ENCODE measurements at places on chromosomes 7 and 10.

GRCh38 chr10:62511238-62511637 lies 137.1 kb downstream of the ZNF365 start:
- DNase-seq, result no peak

GRCh38 chr7:120055300-120055699 lies 217.7 kb upstream of the KCND2 start:
- DNase-seq, result no peak

GRCh38 chr7:3494947-3495346 lies 193.9 kb downstream of the SDK1 start:
- DNase-seq, result no peak

DNA sequence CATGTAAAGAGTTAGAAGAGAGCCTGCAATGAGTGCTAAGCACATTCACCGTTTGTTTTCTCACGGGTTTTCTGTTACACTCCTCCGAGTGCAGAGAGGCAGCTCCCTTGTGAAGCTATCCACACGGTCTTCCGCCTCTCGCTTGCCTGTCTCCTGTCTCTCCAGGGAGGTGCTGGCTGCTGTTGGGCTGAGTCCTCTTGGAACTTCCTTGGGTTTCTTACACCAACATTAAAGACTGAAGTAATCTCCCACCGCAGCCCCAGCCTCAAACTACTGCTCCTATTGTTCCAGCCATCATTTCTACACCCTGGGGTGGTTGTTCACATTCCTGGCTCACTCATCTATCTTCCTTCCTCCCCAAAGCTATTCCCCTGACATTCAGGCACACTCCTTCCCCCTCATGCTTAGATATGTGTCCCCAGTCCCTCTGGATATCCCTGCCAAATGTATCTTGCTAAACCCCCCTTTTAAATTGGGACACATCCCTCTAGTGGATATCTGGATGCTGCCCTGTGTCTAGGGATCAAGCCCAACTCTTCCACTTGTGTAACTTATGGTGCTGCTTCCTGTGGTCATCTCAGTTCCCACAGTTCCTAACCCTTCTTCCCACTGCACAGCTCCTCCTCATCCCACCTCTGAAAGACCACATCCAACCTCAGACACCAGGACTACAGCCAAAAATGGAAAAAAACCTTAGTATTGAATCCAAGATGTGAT lies 14.1 kb downstream of the ESYT2 start:
- no peak for DNase-seq

- DNase-seq, result no peak
These were observed 82.6 kb upstream of the ARHGAP21 start for GRCh38 chr10:24806262-24806661.

- DNase-seq, result no peak
These were observed 133.4 kb downstream of the FZD1 start for GRCh38 chr7:91397612-91398011.

GRCh38 chr7:51080622-51081269 lies 235.9 kb downstream of the COBL start:
- peak; percentile 97 for DNase-seq

DNA sequence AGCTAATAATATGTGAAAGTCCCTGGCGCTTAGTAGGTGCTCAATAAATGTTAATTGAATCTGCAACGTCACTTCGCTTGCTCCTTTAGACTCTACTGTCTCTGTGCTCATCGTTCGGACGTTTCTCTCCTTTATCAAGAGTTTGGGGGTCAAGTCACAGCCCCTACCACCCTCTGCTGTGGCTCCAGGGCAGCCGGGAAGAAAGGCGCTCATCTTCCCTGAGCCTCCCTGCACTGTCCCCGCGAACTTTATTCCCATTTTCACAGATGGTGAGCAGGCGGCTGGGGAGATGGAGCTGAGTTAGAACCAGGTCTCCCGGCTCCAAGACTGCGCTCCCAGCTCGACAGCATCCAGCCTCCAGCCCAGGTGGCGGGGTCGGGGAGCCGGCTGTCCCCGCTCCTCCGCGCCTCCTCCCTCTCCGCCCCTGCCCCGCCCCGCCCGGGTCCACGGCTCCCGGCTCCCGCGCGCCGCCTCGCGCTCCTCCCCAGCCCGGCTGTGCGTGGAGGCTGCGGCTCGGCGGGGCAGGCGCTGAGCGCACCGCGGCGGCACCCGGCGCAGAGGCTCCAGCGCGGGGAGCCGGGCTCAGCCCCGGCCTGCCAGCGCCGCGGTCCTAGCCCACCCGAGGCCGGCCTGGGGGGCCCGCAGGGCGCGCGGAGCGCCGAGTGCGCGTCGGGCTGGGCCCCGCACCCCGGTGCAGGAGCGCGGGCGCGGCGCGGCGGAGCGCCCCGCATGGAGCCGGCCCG lies at the start of gene CLEC2L:
CLEC2L (plus strand) TSS at position 487 of the 743 bp plus-strand sequence; CDS start at position 730, 243 bp downstream.
- DNase-seq, result no peak

- DNase-seq, result no peak
These were observed 46.7 kb upstream of the RBM33 start for GRCh38 chr7:155597753-155598140.

DNA sequence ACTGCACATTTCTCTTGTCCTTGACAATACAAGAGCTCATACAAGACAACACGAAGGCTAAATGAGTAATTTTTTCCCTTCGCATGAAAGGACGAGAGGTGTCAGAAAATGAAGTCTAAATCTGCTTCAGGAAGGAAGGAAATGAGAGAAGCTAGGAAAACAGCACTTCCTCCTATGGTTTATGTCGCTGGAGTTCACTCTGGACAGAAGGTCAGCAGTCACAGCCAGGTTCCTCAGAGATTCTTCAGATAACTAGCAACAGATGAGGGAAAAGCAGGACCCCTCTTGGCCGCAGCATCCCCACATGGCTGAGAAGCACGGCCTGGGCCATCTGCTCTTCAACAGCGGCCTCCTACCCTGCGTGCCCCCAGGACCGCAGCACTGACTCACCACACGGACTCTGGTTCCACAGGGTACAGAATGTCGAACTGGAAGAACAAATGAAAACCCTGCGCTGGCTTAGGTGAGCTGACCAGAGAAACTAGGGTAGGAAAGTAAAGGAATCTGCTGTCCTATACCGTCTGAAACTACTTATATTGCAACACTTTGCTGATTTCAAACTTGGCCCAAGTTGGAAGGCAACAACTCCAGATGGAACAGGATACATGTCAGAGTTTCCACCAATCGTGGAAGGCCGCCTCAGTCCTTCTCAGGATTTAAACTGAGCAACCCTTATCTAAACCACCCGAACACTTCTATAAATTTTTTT lies 26.3 kb downstream of the DNMBP start:
- DNase-seq, result no peak

- DNase-seq, result no peak
These were observed 27.9 kb downstream of the PIK3AP1 start for GRCh38 chr10:96692427-96692826.

- DNase-seq, result no peak
These were observed 482.9 kb downstream of the POM121L12 start for GRCh38 chr7:53518319-53518718.

DNA sequence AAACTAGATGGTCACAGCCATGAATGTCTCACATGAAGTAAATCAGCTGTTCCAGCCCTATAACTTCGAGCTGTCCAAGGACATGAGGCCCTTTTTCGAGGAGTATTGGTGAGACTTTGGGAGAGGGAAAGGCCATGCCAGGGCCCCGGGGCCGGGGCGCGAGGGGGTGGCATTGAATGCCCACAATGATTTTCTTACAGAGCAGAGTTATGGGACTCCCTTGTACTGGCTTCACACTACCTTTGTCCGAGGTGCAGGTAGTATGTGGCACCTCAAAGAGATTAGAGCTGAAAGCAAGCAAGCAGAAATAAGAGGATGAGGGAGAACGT lies 407 bp downstream of the ELOVL3 start:
- DNase-seq, result no peak

GRCh38 chr10:28492116-28492920 lies 40.6 kb upstream of the WAC start:
- DNase-seq, result no peak

- no peak for DNase-seq
These were observed 79.7 kb downstream of the PON1 start for GRCh38 chr7:95244616-95245015.

DNA sequence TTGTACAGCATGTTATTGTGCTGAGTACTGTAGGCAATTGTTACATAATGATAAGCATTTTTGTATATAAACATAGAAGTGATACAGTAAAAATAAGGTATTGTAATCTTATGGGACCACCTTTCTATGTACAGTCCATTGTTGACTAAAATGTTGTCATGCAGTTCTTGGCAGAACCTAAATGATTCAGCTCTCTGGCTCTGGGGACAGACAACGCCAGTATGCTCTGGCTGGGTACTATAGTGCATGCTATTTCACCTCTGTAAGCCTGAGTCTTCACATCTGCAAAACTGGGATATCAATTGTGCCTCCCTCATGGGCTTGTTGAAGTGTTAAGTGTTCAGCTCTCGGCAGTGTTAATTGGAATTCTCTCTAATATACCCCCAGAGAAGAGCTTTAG lies 674.3 kb downstream of the INHBA start:
- DNase-seq, result no peak

GRCh38 chr10:117135026-117135372 lies 3.1 kb downstream of the VAX1 start:
- no peak for DNase-seq

DNA sequence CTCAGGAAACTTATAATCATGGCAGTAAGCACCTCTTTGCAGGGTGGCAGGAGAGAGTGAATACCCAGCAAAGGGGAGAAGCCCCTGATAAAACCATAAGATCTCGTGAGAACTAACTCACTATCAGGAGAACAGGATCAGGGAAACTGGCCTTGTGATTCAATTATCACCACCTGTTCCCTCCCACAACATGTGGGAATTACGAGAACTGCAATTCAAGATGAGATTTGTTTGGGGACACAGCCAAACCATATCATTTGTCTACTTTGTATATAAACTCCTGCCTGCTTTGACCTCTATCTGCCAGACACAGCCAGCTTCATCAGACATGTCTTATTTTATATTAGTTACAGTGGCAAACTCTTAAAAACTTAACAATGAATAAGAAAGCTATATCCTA lies 50.4 kb downstream of the ARMC3 start:
- DNase-seq, result no peak

DNA sequence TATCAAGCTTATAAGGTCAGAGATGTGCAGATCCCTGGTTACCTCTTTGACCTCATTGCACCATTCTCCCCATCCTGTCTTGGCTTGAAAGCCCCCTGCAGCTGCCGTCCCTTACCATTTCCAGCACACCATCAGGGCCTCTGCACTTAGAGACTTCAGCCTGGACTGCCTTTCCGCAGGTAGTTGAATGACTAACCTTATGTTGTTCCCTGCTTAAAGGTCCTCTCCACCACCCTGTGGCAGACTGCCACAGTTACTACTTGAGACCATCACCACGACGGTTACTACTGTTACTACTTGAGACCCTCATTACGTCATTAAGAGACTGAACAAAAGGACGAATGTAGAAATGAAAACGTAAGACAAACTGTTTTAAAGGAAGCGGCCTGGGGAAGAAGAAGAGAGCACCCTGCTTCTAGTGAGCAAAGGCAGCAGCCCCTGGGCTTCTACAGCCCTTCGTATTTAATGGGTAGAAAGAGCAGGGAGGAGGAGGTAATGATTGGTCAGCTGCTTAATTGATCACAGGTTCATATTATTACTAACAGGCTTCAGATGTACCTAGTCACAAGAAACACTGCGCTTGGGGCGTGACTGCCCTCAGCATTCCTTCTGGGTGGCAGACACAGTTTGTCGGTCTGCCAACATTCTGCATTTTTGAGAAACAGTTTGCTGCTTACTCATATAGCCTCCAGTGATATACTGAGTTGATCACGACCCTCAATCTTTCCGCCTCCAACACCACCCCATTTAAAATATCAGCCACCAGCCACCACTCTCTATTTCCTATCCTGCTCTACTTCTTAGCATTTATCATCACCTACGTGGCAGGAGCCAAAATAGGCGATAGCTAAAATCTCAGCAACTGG lies 74.1 kb upstream of the PARD3 start:
- DNase-seq, result no peak

- DNase-seq, result no peak
These were observed 788 bp downstream of the AKAP9 start for GRCh38 chr7:91941450-91941849.

DNA sequence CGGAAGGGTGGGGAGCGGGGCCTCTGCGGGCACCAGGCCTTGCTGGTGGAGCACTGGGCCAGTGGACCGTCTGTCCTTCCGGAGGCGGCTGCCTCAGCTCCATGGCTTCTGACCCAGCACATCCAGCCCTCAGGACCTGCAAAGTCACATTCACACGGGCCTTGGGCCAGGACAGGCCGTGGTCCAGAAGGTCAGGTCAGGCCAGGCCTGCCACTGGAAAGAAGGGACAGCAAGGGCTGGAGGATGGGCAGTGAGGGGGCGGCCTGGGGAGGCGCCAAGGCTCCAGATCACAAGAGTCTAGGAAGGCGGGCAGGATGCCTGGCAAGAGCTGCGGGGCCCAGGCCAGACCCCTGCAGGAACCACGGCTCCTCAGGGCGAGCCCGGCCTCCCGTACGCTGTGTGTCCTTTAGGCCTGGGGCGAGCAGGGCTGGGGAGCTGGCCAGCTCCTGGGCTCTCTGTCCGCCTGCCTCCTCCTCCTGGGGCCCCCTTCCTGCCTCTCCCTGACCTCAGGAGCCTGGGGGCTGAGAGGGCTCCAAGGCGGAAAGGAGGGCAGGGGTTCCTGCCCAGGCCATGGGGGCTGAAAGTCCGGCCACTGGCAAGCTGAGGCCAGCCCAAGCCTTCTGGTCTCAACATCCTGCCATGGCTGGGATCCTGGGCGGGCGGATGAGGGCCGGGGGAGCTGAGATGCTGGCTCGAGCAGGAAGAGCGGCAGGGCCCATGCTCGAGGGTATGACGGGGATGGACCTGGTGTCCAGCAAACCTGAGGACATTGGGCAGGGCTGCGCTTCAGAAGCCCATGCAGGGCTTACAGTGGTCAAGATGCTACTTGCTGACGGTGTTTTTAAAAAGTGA lies 225.8 kb downstream of the ELFN1 start:
- DNase-seq, result no peak

DNA sequence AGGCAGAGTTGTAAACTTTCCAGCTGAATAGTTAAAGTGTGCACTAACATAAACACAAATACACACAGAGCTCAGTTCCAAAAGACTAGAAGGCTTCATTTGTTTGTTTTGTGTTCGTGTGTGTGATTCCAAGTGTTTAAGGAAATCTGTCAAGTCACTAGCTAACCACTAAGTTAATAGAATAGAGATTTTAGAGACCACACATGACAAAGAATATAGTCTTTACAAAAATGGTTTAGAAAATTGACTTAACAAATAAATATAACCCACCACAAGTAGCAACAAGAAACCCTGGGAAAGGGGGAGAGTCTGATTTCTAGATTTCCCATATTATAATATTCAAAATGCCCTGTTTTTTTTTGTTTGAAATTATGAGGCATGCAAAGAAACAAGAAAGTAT lies 209.4 kb downstream of the FZD1 start:
- no peak for DNase-seq

DNA sequence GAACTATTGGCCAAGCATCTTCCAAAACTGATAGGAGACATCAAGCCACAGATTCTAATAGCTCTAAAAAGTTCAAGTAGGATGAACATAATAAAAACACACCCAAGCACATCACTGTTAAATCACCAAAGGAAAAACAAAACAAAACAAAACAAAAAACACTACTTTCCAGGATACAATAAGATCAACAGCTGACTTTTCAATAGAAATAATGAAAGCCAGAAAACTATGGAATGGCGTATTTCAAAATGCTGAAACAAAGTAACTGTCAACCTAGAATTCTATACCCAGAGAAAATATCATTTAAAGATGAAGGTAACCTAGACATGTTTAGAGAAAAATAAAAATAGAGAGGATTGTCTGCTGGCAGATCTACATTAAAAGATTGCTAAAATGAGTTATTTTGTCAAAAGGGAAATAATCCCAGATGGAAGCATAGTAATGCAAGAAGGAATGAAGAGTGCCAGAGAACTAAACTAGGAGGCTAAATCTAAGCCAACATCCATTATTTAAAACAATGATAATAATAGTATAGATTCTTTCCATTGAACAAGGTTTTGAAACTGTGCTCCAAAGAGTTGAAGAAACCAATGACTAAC lies 13.9 kb downstream of the TUBAL3 start:
- DNase-seq, result no peak
